Ureter (tissue), 1 donor: ENCODE measurements at places on chromosomes 16 and 17.
A peak's percentile ranks its signal among the peaks of the same experiment; 100 is the strongest.

- DNase-seq: no peak
These were observed 98.8 kb downstream of the NLK start for GRCh38 chr17:28141313-28141712.

GRCh38 chr17:81665205-81666091 is 957 bp downstream of the OXLD1 start:
- no peak for DNase-seq

DNA sequence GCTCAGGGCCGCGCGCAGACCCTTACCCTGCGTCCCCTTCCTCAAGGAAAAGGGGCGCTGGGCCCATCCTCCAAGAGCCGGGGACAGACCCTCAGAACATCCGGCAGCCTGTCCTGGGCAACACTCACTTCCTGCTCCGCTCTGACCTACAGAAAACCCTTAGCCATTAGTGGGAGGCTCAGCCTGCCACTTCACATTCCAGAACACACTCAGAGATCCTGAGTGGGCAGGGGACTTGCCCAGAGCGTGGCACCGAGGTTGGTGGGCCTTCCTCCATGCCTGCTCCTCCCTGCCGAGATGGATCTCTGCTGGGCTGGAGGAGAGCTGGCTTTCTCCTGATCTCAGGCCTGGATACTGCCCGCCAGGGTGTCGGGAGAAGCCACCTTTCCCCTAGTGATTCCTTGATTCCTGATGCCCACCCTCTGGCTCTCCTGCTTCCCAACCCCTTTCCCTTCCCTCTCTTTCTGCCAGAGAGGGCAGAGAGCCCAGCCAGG is 1.5 kb downstream of the SCARF1 start:
- peak; percentile 48 for DNase-seq

DNA sequence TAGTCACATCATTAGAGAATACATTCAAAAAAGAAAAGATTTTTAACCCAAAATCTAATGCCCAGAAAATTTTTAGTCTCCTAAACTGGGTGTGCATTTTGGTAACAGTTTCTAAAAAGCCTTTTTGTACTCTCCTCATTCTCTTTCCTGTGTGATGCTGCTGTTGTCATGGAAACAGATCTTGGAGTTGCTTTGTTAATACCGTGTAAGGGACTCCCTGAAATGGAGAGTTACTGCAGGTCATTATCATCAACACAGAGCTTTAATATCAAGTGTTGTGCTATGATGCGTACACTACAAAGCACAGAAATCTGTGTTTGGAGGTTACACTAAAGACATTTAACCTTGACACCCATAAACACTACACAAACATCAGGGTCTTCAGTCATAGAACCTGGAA is 216.3 kb downstream of the PRKCA start:
- no peak for DNase-seq

- no peak for DNase-seq
These were observed 24.2 kb upstream of the CPHXL start for GRCh38 chr16:75750528-75750927.
